ENCODE measurements at places on chromosomes 5 and 9. TPM values are rescaled to one million over a fixed set of nuclear protein-coding genes. Genes with fewer than 3 reads are reported as not detected.

DIRAS2 gene
- total RNA-seq, result not detected

GRCh38 chr5:139182528-139183296 is 15.5 kb downstream of the SIL1 start:
- DNase-seq, result no peak

RMI1 gene
- 22.4 TPM for total RNA-seq

DNA sequence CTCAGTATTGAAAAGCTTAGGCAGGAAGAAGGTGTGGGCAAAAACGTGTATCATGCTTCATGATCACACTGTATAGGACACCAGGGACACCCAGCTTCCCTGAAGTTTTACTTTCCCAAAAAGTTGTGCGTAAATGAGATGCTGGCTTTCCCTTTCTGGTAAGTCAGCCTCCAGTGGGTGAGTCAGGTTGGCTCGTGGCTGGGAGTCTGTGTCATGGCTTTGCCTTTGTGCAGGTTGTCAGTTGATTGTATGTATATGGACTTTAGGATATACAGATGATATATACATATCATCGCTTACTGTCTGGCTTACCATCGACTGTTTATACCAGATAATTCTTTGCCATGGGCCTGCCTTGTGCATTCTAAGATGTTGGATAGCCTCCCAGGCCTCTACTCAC is 34.2 kb downstream of the ADRB2 start:
- DNase-seq, result no peak

DNA sequence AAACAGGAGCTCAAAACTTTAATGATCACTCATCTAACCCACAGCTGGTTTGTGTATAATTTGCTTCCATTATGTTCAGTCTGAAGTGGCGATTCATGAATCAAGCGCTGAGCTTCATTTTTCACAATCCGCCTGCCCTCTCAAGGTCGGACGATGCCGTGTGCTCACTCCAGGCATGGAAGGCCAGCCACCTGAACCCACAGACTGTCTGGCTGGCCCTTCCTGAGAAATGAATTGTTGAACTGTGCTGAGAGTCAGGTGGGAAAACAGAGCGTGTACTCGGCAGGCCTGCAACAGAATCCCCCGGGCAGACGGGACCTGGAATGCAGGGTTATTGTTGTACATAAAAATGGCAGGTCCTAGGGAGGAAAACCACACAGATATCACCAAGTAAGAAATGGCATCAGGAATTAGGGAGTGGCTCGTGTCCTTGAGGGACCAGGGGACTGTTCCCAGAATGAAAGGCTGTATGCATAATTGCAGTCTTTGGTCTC is 375.7 kb downstream of the IRX2 start:
- no peak for DNase-seq

DNA sequence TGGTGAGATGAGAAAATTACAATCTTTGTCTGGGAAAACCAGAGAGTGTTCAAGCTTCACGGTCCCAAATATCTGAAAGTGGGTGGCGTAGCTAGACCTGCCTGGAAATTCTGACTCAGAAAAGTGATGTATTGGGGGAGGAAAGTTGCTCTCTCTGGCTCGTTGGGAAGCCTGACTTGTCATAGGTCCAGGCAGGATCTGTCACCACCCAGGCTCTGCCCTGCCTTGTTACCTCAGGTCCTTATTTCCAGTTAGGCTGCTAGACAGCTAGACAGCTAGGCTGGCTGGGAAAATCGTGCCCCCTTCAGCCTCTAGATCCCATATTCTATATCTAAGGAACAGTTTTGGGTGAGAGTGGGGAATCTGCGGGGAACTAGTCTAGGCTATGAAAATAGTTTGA is 41.0 kb upstream of the HCN1 start:
- no peak for DNase-seq

DNA sequence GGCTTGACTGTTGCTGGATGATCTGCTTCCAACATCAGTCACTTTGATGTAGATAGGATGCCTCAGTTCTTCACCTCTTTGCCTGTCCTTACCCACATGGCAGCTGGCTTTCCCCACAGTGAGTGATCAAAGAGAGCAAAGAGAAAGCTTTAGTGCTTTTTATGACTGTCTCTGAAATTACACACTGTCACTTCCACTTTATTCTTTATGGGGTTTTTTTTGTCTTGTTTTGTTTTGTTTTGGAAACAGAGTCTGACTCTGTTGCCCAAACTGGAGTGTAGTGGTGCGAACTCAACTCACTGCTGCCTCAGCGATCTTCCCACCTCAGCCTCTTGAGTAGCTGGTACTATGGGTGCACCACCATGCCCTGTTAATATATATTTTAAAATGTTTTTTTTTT is 32.4 kb upstream of the C5orf24 start:
- peak; percentile 33 for DNase-seq

GRCh38 chr5:42360616-42361314 is 62.5 kb upstream of the GHR start:
- DNase-seq, result no peak

All from activated T-cell treated with anti-CD3 and anti-CD28 coated beads, Interleukin-2, amount 50 U/mL, for 72 hours (primary cell).